NCI-H1417 treated with DMSO at 0.1 percent for 48 hours (cell line): ENCODE measurements at places on chromosomes 11 and 22.

DNA sequence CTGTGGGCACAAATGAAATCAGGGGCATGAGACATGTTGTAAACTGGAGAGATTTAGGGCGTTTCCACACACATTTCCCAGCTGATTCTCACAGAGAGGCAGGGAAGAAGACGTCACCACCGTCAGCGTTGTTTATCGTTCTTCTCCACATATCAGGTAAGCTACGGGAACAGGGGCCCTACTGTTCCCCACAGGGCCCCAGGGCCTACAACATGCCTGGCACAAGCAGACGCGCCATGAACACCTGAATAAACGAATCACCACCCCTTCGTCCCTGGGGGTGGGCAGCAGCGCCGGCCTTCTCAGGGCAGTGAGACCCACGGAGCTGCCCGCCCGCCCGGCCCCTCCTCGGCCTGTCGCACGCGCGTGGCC, 342 bp downstream of the EFCAB6 start:
- DNase-seq: no peak

- no peak for DNase-seq
Measured at GRCh38 chr11:64665411-64665821, 57.6 kb downstream of the NRXN2 start.

DNA sequence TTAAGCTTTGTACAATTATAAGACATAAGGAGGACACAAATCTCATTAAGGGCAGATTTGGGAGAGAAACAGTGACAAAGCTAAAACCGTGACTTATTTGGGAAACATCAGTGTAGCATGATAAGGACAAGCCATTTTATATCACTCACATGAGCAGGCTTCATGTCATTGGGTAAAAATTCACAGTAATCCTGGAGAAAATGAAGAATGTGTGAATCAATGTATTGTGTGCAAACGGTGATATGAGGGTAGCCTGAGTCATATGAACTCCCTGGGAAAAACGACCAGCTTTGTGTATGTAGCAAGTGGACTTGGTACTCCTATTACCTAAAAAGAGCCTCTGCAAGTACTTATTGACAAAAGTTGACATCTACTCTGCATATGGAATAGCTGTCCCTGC, 6.0 kb upstream of the TRIM34 start:
- DNase-seq: no peak

DNA sequence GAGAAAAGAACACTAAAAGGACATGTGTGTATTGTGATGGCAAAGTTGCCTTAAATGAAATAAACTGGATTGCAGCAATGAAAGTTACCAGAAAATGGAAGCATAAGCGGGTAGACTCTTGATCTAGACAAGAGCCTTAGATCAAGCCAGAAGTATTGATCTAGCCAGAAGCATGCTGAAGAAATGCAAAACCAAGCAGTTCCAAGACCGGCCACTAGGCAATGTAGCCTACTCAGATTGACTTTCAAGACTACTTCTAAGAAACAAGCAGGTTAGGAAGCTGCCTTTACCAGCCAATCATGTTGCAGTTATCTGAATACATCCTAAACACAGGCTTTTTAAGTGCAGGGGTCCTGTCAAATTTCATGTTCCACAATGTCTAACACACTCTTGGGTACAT, 54.6 kb downstream of the KCNA4 start:
- DNase-seq: no peak

GRCh38 chr22:29152045-29152953, 53.4 kb upstream of the EMID1 start:
- no peak for DNase-seq

- DNase-seq: no peak
Measured at GRCh38 chr11:108713076-108713790, 48.4 kb downstream of the DDX10 start.

- DNase-seq: no peak
Measured at GRCh38 chr11:19433367-19433766, 192.6 kb upstream of the E2F8 start.

- DNase-seq: no peak
Measured at GRCh38 chr11:2077061-2077802, 62.0 kb downstream of the IGF2 start.

GRCh38 chr22:36901411-36902142, 11.9 kb upstream of the CSF2RB start:
- DNase-seq: no peak
